ENCODE measurements at places on chromosomes 11 and 22. TPM values are rescaled to one million over a fixed set of nuclear protein-coding genes. Genes with fewer than 3 reads are reported as not detected.

DNA sequence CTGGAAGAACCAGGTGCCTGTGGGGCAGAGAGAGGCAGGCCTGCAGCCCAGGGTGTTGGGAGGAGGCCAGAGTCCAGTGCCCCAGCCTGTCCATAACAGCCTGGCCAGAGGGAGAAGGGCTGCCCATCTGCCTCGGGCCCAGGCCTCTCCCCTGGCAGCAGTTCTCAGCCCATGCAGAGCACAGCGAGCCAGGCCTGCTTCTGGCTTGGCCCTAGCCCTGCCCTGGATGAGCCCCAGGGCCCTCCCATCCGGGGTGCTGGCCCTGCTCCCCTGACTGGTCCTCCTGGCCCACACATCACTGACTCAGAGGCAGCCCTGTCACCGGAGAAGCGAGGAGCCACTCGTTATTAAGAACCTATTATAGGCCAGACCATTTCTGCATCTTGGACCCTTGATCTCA is 19.7 kb upstream of the MYRF start:
- H3K27ac ChIP-seq, result no peak overlapping the region
- DNase-seq, result no peak
- H3K4me3 ChIP-seq, result no peak overlapping the region
- no peaks in the 10 kb centered on the region for H3K4me1 ChIP-seq
- no peaks in the 10 kb centered on the region for H3K27me3 ChIP-seq

GRCh38 chr22:22087854-22088657 is 105.5 kb upstream of the TOP3B start:
- H3K36me3 ChIP-seq, result no peaks in the 10 kb centered on the region
- H3K4me3 ChIP-seq, result no peak overlapping the region
- H3K27ac ChIP-seq, result no peak overlapping the region
- DNase-seq, result no peak
- peaks cover 13% of the 10 kb centered on the region for H3K4me1 ChIP-seq

- H3K27ac ChIP-seq, result no peak overlapping the region
- no peak overlapping the region for H3K4me3 ChIP-seq
- H3K4me1 ChIP-seq, result no peaks in the 10 kb centered on the region
- no peaks in the 10 kb centered on the region for H3K36me3 ChIP-seq
- DNase-seq, result no peak
- H3K27me3 ChIP-seq, result peaks cover 44% of the 10 kb centered on the region
These were observed 6.7 kb downstream of the APLNR start for GRCh38 chr11:57230316-57230715.

DNA sequence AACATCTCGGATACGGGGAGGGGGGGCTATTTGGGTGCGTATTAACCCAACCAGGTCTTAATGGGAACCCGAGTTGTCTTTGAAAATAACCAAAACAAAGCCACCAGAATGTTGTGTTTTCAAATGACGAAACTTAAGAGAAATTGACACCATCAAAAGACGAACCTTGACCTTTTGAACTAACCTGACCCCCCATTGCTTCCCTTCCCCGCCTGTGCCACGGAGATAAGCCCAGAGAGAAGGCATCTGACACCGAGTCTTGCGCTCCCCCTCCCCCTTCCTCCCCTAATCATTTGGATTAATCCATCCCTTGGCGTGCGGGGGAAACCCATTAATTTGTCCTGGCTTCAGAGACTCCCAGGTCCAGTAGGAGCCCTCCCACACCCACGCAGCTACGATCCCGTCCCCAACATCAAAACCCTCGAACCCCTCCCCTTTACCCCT is 4.5 kb upstream of the GCAT start:
- H3K4me3 ChIP-seq, result peak overlapping the region; percentile 79
- peaks cover 64% of the 10 kb centered on the region for H3K4me1 ChIP-seq
- no peak for DNase-seq
- peaks cover 59% of the 10 kb centered on the region for H3K27me3 ChIP-seq

GRCh38 chr11:118045191-118045590 is 31.7 kb upstream of the TMPRSS4 start:
- no peak for DNase-seq
- H3K4me3 ChIP-seq, result no peak overlapping the region
- no peak overlapping the region for H3K27ac ChIP-seq

DNA sequence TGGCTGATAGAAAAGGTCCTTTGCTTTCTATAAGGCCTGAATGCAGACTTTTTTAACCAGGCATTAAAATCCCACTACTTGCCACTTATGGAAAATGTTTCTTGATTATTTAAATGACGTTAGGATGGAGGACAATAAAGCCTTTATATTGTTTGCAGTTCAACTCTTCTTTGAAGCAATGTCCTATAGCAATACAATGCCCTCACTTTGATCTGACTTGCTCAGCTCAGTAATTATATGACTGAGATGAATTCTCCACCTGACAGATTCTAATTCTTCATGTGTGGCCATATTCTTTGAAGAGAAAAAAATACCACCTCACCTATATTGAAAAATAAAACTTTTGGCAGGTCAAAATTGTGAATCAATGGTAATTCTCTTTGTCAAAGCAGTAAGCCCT is 182.0 kb upstream of the MTMR2 start:
- H3K27me3 ChIP-seq, result no peaks in the 10 kb centered on the region
- DNase-seq, result no peak
- H3K4me3 ChIP-seq, result no peak overlapping the region
- no peaks in the 10 kb centered on the region for H3K36me3 ChIP-seq

GRCh38 chr22:47628477-47629272 is 866.2 kb downstream of the TBC1D22A start:
- no peak for DNase-seq
- no peaks in the 10 kb centered on the region for H3K4me1 ChIP-seq
- H3K4me3 ChIP-seq, result no peak overlapping the region
- H3K36me3 ChIP-seq, result no peaks in the 10 kb centered on the region
- H3K27me3 ChIP-seq, result no peaks in the 10 kb centered on the region

DNA sequence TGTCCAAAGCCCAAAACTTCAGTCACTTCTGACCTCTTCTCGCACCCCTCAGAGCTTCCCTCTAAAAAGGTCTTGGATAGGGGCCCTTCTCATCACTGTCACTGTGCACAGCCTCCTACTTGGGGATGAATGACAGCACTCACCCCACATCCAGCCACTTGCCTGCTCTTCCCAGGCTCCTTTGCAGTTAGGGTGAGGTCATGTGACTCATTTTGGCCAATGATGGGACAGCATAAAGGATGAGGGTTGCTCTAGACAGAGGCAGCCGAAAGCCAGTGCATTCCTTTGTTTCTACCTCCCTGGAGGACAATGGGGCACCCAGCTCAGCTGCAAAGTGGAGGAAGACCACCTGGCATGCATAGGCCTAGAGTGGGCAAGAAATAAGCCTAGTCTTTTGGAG is 1413.3 kb downstream of the TBC1D22A start:
- no peak overlapping the region for H3K27ac ChIP-seq
- no peaks in the 10 kb centered on the region for H3K4me1 ChIP-seq
- DNase-seq, result no peak
- H3K4me3 ChIP-seq, result no peak overlapping the region
- no peaks in the 10 kb centered on the region for H3K36me3 ChIP-seq

DNA sequence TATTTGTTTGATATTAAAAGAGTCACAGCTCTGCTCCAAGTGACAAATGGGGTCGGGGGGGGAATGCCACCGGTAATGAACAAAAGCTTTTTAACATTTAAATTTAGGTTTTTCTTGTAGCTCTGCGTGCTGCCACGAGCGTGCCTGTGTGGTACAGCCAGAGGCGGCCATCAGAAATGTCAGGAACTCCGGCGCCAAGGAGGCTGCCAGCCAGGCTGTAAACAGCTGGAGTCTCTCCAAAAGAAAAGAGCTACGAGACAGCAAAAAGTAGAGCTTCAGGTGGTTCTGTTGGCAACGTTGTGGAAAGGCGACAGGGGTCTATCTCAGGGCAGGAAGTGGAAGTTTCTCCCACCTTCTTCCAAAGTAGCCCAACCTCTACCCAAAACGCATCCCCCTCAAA is 532.8 kb downstream of the OPCML start:
- H3K4me3 ChIP-seq, result no peak overlapping the region
- no peak for DNase-seq
- no peak overlapping the region for H3K27ac ChIP-seq
- H3K4me1 ChIP-seq, result no peaks in the 10 kb centered on the region

DNA sequence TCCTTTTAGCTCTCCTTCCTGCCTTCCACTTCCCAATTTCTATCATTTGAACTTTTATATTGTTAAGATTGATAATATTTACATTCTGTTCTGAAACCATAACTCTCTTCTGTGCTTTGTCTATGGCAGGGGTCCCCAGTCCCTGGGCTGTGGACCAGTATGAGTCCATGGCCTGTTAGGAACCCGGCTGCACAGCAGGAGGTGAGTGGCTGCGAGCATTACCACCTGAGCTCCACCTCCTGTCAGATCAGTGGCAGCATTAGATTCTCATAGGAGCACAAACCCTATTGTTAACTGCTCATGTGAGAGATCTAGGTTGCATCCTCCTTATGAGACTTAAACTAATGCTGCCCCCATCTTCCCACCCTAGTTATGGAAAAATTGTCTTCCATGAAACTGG is 48.4 kb upstream of the HEPHL1 start:
- H3K27me3 ChIP-seq, result no peaks in the 10 kb centered on the region
- no peaks in the 10 kb centered on the region for H3K36me3 ChIP-seq
- no peaks in the 10 kb centered on the region for H3K4me1 ChIP-seq
- no peak overlapping the region for H3K4me3 ChIP-seq
- no peak overlapping the region for H3K27ac ChIP-seq
- no peak for DNase-seq

GRCh38 chr11:72102631-72102945 is 509 bp downstream of the LAMTOR1 start:
- peak overlapping the region; percentile 81 for H3K4me3 ChIP-seq
- no peak for DNase-seq
- no peaks in the 10 kb centered on the region for H3K27me3 ChIP-seq
- peaks cover 21% of the 10 kb centered on the region for H3K36me3 ChIP-seq
- H3K4me1 ChIP-seq, result peaks cover 50% of the 10 kb centered on the region

- H3K27ac ChIP-seq, result no peak overlapping the region
- no peaks in the 10 kb centered on the region for H3K27me3 ChIP-seq
- no peak for DNase-seq
- H3K36me3 ChIP-seq, result no peaks in the 10 kb centered on the region
- no peak overlapping the region for H3K4me3 ChIP-seq
These were observed 3.3 kb downstream of the SLC22A25 start for GRCh38 chr11:63240098-63240497.

- H3K4me1 ChIP-seq, result no peaks in the 10 kb centered on the region
- H3K36me3 ChIP-seq, result no peaks in the 10 kb centered on the region
- H3K27me3 ChIP-seq, result no peaks in the 10 kb centered on the region
- DNase-seq, result no peak
These were observed 619.9 kb downstream of the CNTN5 start for GRCh38 chr11:99640671-99641070.

Gene SPDYC
- polyA plus RNA-seq, result not detected

Gene ISX
- not detected for polyA plus RNA-seq

Gene ZNF70
- 0.09 TPM for polyA plus RNA-seq

Gene FKBP2
- 45.5 TPM for polyA plus RNA-seq

Gene NCAM1
- polyA plus RNA-seq, result 0.36 TPM

Gene RAB36
- polyA plus RNA-seq, result 0.49 TPM

Gene LDHAL6A
- not detected for polyA plus RNA-seq

Gene CLCF1
- polyA plus RNA-seq, result 0.44 TPM

Gene SIRT3
- polyA plus RNA-seq, result 4.3 TPM

Gene DNHD1
- 0.59 TPM for polyA plus RNA-seq

Gene OR2D2
- not detected for polyA plus RNA-seq

Gene EXPH5
- not detected for polyA plus RNA-seq

All from CD14-positive monocyte (primary cell).